ENCODE measurements at places on chromosomes 7 and 10.

DNA sequence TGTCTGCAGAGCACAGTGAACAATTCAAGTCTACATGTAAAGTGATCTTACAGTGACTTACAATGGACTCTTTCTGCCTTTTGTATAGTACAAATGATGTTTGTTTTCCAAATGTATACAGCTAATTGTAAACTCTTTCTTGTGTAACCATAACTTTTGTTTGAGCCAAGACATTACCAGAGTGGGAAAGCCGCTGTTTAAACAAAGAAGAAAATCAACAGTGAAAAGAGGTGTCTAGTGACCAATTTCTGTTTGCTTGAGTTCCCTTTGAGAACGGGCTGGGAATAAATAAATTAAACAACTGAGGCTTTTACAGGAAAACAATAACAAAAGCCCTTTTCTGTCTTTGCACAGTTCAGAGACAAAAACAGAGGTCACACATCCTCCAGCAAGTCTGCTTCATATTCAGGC, 1163.4 kb downstream of the CNTNAP2 start:
- DNase-seq = peak; percentile 82

GRCh38 chr7:3067193-3067592, 23.5 kb upstream of the CARD11 start:
- no peak for DNase-seq

DNA sequence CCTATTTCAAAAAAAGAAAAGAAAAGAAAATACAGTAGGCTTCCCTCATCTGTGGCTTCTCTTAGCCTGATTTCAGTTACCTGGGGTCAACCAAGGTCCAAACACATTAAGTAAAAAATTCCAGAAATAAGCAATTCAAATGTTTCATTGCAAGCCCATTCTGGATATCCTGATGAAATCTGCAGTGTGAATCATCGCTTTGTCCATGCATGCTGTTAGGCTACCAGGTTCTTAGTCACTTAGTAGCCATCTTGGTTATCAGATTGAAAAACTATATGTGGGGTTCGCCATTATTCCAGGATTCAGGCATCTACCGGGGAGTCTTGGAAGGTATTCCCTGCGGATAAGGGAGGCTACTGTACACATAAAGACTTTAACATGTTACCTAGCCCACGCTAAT, 991 bp upstream of the FAM204A start:
- no peak for DNase-seq

- no peak for DNase-seq
Observed at GRCh38 chr7:106262221-106262881, 22.4 kb downstream of the NAMPT start.

DNA sequence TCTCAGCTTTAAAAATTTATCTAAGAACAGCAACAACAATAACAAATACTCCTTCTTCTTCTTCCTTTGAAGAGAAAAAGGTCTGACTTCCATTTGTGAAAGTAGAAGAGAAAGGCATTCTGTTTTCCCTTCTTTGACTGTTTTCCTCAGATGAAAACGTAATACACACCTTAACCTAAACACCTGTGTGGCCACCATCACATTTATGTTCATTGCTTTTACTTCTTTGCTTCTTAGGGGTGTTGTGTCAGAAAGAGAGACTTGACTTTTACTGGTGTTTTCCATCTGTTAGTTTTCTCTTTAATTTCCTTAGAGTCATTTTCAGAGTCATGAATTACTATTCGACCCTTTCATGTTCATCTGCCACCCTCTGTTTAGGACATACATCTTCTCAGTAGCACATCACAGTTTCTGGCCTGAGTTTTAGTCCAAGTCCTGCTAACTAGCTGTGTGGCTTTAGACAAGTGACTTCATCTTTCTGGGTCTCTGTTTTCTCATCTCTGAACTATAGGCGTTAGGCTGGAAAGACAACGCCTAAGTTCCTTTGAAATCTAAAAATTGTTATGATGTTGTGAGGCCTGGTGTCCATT, 283.8 kb downstream of the GATA3 start:
- no peak for DNase-seq

DNA sequence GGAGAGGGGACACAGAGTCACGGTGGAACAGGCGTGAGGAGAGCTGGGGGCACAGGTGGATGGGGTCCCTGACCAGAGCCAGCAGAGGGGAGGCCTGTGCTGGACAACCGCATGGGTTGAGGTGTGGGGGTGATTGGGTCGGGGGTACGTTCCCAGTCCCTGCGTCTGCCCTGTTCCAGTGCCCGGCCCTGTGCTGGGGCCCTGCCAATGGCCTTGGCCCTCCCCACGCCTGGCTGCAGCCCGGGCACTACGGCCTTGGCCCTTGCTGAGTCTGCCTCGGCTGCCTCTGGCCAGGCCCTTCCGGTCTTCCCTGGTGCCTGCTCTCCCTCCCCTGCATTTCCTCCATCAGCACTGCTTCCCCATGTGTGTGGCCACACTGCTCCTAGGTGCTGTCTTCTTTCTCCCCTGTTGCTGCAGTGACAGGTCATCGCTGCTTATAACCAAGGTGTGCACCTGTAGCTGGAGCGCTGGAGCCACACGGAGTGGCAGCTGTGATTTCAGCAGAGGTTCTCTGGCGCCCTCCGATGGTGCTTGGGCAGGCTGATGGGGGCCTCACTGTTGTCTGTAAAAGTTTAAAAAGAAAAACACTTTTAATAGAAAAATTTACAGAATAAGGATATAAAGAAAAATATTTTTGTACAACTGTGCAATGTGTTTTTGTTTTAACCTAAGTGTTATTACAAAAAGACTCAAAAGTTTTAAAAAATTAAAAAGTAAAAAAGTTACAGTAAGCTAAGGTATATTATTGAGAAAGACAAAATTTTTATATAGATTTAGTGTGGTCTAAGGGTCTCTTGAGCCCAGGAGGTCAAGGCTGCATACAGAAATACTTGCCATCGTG, 45.2 kb upstream of the BHLHA15 start:
- DNase-seq = peak; percentile 56

- no peak for DNase-seq
Observed at GRCh38 chr10:48382982-48383381, 76.5 kb downstream of the MAPK8 start.

- peak; percentile 52 for DNase-seq
Observed at GRCh38 chr7:90595801-90596670, at the start of gene CDK14. Gene CDK14, plus strand, starts transcription at chr7:90596321. Its CDS starts 307 bp downstream, at chr7:90596628.

DNA sequence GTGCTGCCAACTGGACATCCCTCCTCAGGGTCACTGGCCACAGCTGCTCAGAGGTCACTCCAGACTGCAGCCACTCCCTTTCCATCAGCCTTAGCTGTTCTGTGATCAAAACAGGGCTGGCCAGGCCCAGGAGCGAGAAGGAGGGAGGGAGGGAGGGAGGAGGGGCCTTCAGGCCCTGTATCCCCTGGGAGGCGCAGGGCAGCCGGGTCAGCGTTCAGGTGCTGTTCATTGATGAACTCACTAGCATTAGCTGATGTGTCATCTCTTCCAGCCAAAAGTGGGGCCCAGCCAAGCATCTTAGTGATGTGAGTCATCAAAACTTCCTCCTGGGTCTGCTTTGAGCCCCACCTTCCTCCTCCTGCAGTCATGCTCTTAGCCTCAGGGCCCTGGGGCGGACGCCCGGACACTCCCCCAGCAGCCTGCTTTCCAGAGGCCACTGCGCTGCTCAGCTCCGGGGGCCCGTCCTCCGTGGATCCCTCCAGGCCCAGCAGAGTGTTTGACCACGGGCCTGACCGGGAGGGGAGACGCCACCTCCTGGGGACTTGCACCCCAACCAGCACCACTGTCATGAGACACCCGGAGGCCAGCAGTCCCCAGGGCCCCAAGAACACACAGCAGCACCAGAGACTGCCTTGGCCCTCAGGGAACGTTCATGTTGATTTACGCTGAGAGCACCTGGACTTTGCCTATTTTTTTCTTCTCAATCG, 149.2 kb downstream of the PRKAG2 start:
- peak; percentile 49 for DNase-seq

Data from SK-MEL-5 (cell line).